ENCODE measurements at places on chromosomes 3 and 15.

- peak; percentile 19 for DNase-seq
Observed at GRCh38 chr3:16839271-16840100, 45.3 kb upstream of the PLCL2 start.

DNA sequence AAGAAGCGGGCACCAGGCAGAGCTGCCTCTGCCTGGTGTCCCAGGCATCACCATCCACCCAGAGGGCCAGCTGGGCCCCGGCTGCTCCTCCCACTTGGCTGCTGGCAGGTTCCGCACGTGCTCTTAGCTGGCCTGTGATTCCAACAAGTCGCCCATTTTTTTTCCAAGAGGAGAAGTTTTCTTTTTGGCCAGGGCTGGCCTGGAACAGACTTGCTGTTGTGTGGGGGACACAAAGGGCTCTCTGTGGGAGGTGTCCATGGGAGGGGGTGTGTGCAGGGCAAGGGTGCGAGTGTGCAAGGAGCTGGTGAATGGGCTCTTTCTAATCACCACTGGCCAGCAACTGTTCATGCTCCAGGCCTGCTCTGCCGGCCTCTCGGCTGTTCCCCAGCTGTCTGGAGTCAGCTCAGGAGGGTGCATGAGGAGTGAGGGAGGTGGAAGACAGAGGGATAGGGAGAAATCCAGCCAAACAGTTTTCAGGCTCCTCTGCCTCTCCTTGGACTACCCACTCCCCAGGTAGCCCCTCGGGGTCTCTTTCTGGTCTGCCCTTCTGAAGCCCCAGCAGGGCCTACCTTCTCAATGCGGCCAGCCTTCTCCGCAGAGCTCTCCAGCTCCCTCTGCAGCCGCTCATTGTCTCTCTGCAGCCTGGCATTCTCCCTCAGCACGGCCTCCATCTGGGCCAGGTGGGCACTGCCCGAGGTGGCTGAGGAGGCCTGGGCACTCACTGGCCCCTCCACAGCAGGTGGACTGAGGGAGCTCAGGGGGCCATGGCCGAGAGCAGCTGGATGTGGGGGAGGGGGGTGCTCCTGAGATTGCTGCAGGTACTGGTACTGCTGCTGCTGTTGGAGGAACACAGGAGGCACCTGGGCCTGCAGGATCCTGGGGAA, 7.1 kb downstream of the AMOTL2 start:
- DNase-seq, result no peak

DNA sequence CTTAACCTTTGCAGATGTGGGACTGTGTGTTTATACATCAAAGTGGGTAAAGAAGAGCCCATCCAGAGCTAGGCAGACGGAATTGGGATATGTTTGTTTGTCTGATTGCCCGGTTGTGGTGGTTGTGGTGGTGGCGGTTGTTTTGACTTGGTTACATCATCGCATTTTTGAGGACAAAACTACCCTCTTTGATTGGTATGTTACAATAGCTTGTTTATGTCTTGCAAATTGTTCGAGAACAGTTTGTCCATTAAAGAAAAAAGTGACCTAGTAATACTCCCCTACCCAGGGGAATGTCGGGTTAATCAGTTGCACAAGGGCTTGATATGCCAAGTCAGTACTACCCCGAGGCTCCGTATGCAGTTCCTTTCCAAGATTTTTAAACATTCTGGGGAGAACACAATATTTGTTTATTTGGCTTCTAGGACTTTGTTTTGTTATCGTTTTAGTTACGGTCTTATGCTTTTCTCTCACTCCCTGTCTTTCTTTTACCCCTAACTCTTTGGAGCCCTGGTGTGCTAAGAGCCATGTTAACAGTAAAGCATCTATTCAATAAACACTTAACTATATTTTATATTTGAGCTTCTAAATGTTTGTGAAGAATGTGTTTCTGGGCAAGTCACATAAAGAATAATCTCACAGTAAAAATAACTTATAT, 315.4 kb downstream of the LPP start:
- DNase-seq, result no peak

- no peak for DNase-seq
Observed at GRCh38 chr3:36648241-36649034, 115.9 kb downstream of the DCLK3 start.

DNA sequence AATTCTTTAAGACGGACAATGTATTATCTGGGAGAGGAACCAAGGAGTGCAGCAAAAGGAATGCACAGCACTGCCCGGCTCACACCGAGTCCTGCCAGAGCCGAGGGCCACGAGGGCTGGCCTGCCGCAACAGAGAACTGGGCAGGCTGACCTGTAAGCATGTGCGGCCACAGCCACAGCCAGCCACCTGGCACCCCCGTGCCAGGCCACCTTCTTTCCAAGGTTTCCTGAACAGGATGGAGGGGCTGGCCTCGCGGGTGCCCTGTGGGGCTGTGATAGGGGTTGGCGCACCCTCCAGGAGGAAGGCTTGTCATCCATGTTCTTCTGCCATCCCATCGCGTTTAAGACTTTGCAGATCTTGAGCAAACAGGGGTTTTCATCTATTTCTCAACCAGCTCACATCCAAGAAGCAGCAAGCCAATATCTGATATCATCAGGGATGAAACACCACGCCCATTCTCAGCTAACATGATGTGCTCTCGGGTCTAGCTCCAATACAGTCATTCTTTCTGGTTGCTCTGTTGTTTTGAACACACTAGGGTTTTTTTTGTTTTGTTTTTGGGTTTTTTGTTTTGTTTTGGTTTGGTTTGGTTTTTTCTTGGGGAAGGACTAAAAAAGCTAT, 10.2 kb downstream of the CA12 start:
- DNase-seq, result no peak

DNA sequence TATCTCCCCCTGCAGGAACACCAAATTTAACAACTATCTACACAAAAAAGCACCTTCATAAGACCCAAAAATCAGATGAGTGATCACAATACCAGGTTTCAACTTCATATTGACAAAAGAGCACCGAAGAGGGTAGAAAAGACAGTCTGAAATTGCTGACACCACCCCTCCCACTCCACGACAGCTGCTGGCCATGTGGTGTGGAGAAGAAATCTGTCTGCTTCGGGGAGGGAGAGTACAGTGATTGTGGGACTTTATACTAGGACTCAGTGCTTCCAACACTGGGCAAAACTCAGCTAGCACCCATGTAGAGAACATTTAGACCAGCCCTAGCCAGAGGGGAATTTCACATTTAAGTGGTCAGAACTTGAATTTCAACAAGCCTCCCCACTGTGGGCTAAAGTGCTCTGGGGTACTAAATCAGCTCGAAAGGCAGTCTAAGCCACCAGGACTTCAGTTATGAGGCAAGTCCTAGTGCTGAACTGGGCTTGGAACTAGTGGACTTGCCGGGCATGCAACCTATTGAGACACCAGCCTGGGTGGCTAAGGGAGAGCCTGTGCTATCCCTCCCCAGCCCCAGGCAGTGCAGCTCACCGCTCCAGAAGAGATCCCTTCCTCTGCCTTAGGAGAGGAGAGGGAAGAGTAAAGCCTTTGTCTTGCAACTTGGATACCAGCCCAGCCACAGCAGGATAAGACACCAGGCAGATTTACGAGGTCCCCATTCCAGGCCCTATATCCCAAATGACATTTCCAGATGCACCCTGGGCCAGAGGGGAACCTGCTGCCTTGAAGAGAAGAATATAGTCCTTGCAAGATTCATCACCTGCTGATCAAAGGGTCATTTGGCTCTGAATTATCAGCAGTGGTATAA, 44.6 kb upstream of the POU1F1 start:
- no peak for DNase-seq

GRCh38 chr15:95825671-95826411, 504.7 kb upstream of the NR2F2 start:
- DNase-seq, result peak; percentile 41

DNA sequence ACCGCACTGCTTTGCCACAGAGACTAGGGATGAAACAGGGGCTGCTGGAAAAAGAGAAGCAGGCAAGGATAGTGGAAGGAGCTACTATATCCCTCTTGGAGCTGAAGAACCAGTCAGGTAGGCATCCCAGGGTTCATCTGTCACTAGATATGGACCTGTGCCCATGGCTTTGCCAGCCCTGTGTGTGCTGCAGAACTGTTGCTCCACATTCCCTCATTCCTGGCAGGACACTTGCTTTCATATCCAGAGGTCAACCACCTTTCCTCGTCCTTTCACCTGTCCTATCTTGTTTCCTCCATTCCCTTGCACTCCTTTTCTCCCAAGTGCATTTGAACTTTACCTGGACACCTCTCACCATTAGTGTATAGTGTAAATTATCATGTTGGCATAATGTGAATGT, 12.0 kb downstream of the SNRK start:
- DNase-seq, result no peak

DNA sequence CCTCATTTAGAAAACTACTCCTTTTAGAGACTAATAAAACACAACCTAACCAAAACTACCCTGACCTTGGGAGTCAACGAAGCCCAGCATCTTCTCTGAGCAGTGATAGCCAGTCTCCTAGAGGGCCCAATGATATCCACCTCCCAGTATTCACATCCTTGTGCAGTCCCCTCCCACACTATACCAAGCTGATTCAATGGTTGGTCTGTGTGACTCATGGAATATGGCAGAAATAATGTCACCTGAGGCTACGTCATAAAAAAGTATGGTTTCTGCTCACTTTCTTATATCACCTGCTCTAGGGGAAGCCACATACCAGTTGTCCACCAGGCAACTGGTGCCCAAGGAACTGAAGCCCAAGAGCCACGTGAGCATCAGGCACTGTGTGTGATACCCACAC, 21.4 kb upstream of the USF3 start:
- DNase-seq, result no peak

GRCh38 chr3:20376665-20377217, 190.7 kb upstream of the SGO1 start:
- DNase-seq, result no peak

- no peak for DNase-seq
Observed at GRCh38 chr3:133443649-133444422, 44.0 kb downstream of the BFSP2 start.

DNA sequence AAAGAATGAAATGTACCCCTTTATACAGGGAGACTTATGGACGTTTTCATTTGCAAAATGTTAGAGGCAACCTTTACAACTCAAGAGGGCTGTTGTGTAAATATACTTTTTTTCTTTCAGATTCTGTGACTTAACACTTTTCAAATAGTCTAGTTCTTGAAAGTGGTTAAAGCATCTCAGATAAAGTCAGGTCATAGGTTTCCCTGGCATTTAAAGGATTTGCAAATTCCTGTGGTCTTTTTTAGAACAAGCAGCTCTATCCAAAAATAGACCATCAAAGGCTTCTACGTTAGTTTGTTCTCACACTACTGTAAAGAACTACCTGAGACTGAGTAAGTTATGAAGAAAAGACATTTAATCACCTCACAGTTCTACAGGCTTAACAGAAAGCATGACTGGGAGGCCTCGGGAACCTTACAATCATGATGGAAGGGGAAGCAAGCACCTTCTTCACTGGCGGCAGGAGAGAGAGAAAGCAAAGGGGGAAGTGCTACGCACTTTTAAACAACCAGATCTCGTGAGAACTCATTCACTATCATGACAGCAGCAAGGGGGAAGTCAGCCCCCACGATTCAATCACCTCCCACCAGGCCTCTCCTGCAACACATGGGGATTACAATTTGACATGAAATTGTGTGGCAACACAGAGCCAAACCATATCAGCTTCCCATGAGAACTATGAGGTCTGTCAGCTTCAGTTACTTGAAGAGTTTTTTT, 23.3 kb upstream of the GABRR3 start:
- no peak for DNase-seq

All from NCI-H510A treated with DMSO at 0.1 percent for 48 hours (cell line).